Fibroblast of skin of right quadriceps (primary cell): ENCODE measurements at places on chromosomes 6 and 20.

DNA sequence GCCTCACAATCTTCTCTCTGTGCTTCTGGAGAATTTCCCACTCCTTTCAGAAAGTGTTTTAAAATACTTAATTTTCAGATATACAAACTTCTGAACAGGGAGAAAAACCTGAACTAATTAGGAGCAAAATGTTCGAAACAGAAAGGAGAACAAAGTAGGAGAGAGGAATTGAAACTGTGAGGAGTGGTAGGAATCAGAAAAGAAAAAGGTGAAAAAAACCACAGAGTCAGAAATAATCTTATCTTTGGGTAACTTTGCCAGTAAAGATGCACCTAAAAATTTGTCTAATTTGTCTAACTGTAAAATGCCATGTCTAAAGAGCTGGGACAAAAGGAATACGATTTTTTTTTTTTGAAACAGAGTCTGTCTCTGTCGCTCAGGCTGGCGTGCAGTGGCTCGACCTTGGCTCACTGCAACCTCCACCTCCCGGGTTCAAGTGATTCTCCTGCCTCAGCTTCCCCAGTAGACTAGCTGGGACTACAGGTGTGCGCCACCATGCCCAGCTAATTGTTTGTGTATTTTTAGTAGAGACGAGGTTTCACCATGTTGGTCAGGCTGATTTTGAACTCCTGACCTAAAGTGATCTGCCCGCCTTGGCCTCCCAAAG lies 4.7 kb upstream of the RIPOR2 start:
- DNase-seq = no peak

DNA sequence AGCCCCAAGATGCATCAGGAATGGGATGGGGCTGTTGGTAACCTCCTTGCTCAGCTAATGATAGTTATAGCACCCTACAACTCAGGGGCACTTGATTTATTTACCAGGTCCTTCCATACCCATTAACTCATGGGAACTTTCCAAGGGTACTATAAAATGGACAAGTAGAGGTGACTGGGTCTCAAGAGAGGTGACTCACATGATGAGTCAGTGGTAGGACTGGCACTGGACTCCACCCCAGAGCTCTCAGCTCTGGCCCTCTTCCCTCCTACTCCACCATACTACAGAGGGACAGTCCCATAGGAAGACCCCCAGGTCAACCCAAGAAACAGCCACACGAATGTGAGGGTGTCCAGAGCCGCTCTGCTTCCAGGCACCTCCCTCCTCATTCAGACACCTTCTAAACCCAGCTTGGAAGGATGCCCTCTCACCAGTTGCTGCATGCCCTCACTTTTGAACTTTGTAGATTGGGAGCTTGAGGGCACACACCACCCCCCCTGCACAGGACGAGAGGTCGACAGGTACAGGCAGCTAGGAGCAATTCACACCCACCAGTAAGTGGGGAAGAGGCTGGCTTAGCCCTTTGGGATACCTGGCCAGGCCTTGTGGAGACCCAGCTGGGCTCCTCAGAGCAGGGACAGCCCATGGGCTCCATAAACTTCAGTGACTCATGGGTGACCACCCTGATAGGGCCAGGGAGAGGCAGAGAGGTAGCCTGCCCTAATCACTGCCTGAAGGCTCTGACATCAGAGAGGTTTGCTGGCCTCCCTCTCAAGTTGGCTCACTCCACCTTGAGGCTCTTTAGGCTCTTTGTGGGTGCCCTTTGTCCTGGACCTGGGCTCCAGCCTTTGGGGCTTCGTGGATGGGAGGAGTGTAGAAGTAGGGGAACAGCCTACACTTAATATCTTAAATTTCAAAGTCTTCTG lies 81.6 kb upstream of the MLN start:
- DNase-seq = peak; percentile 42

GRCh38 chr6:157860505-157860991 lies 37.5 kb downstream of the SNX9 start:
- DNase-seq = peak; percentile 17

GRCh38 chr6:43773050-43773979 lies 3.3 kb downstream of the VEGFA start:
- peak; percentile 48 for DNase-seq

- DNase-seq = no peak
Measured at GRCh38 chr6:90383196-90383822, 86.7 kb upstream of the BACH2 start.
